ENCODE measurements at places on chromosomes 3 and 15.

DNA sequence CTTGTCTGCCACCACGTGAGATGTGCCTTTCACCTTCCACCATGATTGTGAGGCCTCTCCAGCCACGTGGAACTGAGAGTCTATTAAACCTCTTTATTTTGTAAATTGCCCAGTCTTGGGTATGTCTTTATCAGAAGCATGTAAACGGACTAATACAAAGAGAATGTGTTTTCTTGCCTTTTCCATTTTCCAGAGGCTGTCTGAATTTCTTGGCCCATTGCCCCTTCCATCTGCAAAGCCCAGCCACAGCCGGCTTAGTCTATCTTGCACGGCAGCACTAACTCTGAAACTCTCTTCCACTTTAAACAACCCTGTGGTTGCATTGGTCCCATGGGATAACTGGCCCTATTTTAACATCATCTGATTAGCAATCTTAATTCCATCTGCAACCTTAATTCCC lies 215.3 kb downstream of the LRTM1 start:
- no peak overlapping the region for H3K4me3 ChIP-seq
- H3K36me3 ChIP-seq, result no peaks in the 10 kb centered on the region
- H3K27me3 ChIP-seq, result no peaks in the 10 kb centered on the region
- H3K27ac ChIP-seq, result no peak overlapping the region

- no peaks in the 10 kb centered on the region for H3K27me3 ChIP-seq
- no peak overlapping the region for H3K4me3 ChIP-seq
- no peak overlapping the region for H3K27ac ChIP-seq
- no peaks in the 10 kb centered on the region for H3K4me1 ChIP-seq
- no peaks in the 10 kb centered on the region for H3K36me3 ChIP-seq
- DNase-seq, result no peak
These were observed 607.5 kb upstream of the DPPA4 start for GRCh38 chr3:109944836-109945235.

DNA sequence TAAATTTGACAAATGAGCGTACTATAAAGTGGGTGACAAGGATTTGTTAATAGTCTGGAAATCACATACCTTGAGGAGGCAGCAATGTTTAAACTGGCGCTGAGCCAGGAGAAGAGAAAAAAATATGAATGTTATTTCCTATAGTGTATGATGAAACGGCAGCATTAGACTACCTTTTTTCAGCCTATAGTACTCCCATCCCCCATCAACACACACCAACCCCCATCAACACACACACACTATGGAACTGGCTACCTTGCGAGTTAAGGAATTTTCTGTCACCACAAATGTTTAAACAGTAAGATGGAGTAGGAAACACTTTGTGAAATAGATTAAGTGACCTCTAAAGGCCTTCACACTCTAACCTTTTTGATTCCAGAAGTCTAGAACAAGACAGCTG lies 46.8 kb upstream of the ZCWPW2 start:
- H3K4me3 ChIP-seq, result no peak overlapping the region
- no peak overlapping the region for H3K27ac ChIP-seq
- H3K36me3 ChIP-seq, result no peaks in the 10 kb centered on the region
- H3K4me1 ChIP-seq, result no peaks in the 10 kb centered on the region

DNA sequence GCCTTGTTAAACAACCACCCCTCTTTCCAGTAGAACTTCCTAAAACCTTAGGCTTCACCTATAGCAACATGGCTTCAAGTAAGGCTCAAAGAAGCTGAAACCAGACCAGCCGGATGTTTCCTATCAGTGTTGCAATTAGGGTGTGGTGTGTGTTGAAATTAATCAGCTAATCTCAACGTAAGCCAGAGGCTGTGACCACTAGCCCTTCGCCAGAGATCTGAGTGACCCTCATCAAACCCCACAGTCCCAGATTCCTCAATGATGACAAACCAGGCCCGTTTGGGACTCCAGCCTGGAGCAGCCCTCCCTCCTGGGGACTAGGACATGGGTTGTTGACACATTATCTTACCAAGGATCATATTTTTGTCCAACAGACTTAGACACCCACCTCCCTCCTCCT lies 27.3 kb downstream of the CYP11A1 start:
- no peaks in the 10 kb centered on the region for H3K27me3 ChIP-seq
- H3K27ac ChIP-seq, result no peak overlapping the region
- peaks cover 10% of the 10 kb centered on the region for H3K4me1 ChIP-seq
- no peak overlapping the region for H3K4me3 ChIP-seq
- H3K36me3 ChIP-seq, result no peaks in the 10 kb centered on the region
- DNase-seq, result peak; percentile 19

DNA sequence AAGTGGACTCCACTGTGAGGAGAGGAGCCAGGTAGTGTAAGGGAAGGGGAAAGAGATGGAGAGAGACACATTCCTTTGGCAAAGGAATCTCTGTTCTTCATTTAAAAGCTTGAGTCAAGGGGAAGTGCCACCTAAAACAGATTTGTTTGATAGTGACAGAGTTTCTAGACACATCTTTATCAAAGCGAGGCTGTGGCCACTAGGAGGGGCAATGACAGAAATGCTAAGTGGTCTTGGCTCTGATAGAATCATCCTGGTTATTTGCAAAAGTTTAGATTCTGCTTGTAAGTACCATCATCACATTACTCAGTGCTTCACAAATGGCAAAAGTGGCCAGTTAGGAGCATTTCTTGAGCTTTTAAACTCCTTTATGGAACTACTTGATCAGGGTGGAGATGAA lies 261.4 kb downstream of the CNTN3 start:
- H3K27me3 ChIP-seq, result no peaks in the 10 kb centered on the region
- H3K4me3 ChIP-seq, result no peak overlapping the region
- no peaks in the 10 kb centered on the region for H3K4me1 ChIP-seq
- no peak overlapping the region for H3K27ac ChIP-seq
- H3K36me3 ChIP-seq, result no peaks in the 10 kb centered on the region
- DNase-seq, result no peak

DNA sequence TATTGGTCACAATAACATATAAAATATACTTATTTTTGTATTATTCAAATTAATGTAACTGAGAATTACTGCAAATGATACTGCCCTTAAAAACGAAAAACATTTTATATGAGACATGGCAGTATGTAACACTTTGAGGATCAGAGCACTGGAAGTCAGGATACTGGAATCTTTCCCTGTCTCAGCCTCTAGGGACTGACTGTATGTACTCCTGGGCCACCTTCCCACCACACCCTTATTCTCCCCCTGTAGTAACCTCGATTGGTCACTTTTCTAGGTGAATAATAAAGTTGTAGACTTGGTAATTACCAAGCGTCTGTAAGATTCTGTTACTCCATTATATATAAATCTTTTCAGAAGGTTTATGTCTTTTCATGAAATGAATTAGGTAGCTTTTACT lies 43.0 kb downstream of the LRRC49 start:
- H3K36me3 ChIP-seq, result no peaks in the 10 kb centered on the region
- no peak overlapping the region for H3K4me3 ChIP-seq
- no peak overlapping the region for H3K27ac ChIP-seq
- no peaks in the 10 kb centered on the region for H3K27me3 ChIP-seq

Measured in lower lobe of right lung (tissue), 2 donors.